ENCODE measurements at places on chromosomes 1 and 21. TPM values are rescaled to one million over a fixed set of nuclear protein-coding genes. Genes with fewer than 3 reads are reported as not detected.

The TNNI3K gene
- total RNA-seq: 2.0 TPM

DNA sequence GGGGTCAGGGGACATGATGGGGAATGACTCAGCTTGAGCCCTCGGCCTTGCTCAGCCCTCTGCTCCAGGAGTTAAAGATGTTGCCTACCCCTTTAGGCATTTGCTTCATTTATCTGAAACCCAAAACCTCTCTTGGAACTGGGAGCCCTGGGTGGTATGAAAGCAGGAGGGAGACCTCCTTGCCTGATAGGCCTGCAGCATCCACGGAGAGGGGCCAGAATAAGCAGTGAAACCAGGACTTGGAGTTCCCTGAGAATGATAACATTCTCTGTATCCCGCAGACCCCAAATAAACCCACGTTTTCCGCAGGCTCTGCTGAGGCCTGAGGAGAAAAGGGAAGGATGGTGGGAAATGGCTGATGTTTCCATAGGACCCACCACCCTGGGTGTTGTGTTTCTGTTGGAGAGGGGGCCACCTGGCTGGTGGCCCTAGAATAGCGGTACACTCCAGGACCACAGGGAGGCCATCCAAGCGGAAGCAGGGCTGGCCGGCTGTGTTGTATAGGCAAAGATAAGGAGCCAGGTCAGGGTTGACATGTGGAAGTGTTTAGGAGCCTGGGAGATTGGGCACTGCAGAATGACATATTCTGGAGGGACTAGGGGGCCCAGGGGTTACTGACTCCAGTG, 77.4 kb downstream of the FOXD2 start:
- DNase-seq: no peak
- H3K4me1 ChIP-seq: no peaks in the 10 kb centered on the region
- no peak overlapping the region for H3K4me3 ChIP-seq

DNA sequence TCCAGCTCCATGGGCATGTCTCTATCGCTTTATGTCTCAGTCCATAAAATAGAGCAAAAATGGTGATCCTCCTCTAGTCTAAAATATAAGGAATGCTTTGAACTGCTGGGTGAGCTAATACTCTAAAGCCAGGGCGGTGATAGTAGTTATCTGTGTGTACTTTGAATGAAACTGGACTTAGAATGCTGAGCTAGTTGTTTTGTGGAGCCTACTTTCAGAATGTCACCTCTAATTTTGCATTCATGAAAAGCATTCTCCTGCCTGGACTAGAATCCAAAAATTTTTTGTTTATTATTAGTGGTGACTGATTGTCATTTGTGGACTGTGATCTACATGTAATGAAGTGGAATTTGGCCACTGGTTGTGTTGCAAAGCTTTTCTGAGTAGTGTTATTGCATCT, 241.6 kb upstream of the C1orf105 start:
- no peaks in the 10 kb centered on the region for H3K27me3 ChIP-seq
- no peak for DNase-seq
- no peak overlapping the region for H3K27ac ChIP-seq
- no peaks in the 10 kb centered on the region for H3K36me3 ChIP-seq

The SDE2 gene
- 22.3 TPM for total RNA-seq

DNA sequence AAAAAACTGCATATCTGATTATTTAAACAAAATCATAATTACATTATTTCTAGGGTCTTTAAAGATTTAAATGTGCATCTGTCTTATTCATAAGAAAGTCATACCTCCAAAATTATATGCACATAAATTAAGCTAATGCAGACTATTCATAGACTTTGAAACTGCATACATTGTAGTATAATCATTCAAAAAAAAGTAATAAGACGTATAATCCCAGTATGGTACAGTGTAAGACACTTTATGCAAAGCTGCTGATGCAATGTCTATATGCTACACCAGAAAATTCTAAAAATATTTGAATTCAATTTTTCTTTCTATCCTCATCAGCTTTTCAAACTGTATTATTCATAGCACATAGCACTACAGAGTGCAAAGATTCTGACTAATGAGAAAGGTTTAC, 22.0 kb downstream of the BRINP3 start:
- no peaks in the 10 kb centered on the region for H3K36me3 ChIP-seq
- no peak overlapping the region for H3K27ac ChIP-seq
- DNase-seq: no peak
- no peaks in the 10 kb centered on the region for H3K27me3 ChIP-seq
- H3K4me1 ChIP-seq: no peaks in the 10 kb centered on the region

- H3K4me1 ChIP-seq: no peaks in the 10 kb centered on the region
- H3K27me3 ChIP-seq: no peaks in the 10 kb centered on the region
- DNase-seq: no peak
- H3K36me3 ChIP-seq: no peaks in the 10 kb centered on the region
These were observed 5.9 kb upstream of the TNFSF4 start for GRCh38 chr1:173212952-173213491.

DNA sequence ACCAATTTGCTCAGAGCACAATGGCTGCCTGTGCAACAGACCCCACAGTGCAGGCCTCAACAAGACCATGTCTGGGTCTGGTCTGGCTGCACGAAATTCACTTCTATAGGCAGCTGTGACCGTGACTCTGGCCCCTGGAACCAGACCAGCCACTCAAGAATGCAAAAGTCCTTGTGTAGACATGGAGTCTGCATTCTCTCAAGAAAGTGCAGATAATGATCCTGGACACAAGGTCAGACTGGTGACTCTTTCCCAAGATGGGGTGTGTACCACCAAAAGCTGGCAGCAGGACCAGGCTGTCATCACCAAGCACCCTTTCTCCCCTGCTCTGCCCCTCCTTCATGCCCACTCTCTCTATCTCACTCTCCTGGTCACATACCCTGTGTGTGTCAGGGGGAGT, 7.1 kb upstream of the METTL25B start:
- no peaks in the 10 kb centered on the region for H3K27me3 ChIP-seq
- no peak overlapping the region for H3K4me3 ChIP-seq
- peaks cover 55% of the 10 kb centered on the region for H3K36me3 ChIP-seq
- H3K4me1 ChIP-seq: peaks cover 11% of the 10 kb centered on the region
- no peak for DNase-seq
- no peak overlapping the region for H3K27ac ChIP-seq

DNA sequence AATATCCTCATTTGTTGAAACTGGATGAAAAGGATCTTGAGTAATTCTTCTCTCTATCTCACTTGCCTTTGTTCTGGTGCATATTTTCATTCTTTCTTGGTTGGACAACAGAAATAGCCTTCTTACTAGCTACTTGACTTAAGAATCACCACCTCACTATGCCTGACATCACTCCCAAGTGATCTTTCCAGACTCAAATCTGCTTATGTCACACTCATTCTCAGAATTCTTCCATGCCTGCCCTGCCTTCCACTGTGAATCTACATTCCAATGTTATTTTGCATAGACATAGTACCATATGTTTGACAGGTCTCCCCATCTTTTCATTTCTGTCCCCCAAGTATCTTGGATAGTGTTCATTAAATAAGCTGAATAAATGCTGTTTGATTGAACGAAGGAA, 78.5 kb upstream of the DPYD start:
- no peak for DNase-seq
- no peaks in the 10 kb centered on the region for H3K27me3 ChIP-seq
- no peaks in the 10 kb centered on the region for H3K4me1 ChIP-seq
- no peak overlapping the region for H3K27ac ChIP-seq
- H3K4me3 ChIP-seq: no peak overlapping the region

DNA sequence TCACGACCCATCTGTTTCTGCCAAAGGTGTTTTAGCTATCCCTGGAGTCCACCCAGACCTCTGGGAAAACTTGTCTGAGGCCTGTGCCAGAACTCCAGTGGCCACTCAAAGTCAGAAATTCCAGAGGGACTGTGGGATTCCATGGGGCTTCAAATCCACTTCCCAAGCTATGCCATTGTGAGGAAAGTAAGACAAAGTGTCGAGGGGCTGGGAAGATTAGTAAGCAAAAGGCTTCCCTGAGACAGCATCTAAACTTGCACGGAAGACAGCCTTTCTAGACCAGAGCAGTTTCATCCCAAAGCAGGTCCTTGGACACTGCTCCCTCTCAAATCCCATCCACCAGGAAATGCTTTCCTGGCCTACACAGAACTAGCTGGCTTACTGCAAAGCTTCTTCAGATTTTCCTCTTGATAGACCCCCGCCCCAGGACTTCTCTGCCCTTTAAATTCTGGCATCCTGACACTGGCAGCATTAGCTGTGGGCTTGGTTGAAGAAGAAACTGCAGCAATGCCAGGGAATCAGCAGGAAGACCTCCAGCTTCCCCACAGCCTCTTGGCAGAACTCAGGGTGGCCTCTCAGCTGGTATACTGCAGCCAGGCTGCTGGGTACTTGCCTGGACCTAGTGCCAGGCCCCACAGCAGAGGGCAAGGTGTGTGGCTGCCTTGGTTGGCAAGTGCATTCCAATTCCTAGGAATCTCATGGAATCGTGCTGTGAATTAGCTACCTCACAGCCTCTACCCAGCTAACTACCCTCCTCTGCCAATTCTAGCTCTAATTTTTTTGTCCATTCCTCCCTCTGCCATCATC, 27.3 kb upstream of the LMX1A start:
- DNase-seq: no peak
- no peak overlapping the region for H3K27ac ChIP-seq
- no peak overlapping the region for H3K4me3 ChIP-seq
- no peaks in the 10 kb centered on the region for H3K4me1 ChIP-seq

DNA sequence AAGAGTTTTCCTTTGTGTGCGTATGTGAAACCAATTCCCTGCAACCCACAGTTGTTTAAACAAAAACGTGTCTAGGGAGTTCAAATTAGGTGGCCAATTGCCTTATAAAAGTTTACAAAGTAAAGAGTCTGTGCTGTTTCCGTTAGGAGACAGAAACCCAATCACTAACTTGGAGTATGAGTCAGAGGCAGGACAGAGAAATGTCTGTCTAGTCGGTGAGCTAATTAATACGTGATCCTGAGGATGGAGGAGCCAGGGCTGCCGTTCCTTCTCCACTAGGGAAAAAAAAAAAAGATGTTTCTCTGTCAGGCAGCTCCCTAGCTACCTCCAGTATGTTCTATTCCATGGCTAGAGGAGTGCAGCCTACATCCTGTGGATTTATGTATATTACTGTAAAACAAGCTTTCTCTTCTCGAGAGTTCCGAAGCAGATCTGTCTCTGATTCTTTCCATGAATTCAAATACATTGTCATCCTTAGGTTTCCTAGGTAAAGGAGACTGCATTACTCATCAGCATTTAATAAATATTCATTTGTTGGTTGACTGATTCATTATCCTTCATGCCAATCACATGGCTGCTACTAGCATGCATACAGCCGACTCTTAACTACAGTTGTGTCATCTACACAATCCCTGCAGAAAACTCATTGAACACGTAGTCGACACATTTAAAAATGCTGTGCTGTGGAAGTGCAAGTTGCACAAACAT, 430.6 kb downstream of the KIF26B start:
- H3K4me1 ChIP-seq: no peaks in the 10 kb centered on the region
- no peak for DNase-seq
- no peaks in the 10 kb centered on the region for H3K36me3 ChIP-seq
- no peak overlapping the region for H3K27ac ChIP-seq
- no peak overlapping the region for H3K4me3 ChIP-seq

DNA sequence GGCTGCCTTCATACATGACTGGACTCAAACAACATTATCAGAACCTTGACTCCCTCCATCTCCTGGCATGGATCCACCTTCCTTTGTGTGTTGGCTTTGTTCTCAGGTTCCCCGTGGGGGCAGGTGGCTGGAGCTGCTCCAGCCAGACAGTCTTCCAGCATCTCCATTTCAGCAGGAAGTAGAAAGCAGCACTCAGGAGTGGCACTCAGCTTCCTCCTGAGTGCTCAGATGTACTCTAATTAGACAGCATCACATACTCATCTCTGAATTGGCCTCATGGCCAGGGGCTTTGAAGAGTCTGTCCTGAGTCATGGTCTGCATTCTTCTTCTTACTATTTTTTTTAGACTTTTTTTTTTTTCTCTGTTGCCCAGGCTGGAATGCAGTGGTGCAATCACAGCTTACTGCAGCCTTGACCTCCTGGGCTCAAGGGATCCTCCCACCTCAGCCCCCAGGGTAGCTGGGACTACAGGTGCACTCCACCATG, 27.9 kb downstream of the OVAAL start:
- H3K36me3 ChIP-seq: no peaks in the 10 kb centered on the region
- no peaks in the 10 kb centered on the region for H3K27me3 ChIP-seq
- no peak overlapping the region for H3K27ac ChIP-seq
- no peak for DNase-seq

DNA sequence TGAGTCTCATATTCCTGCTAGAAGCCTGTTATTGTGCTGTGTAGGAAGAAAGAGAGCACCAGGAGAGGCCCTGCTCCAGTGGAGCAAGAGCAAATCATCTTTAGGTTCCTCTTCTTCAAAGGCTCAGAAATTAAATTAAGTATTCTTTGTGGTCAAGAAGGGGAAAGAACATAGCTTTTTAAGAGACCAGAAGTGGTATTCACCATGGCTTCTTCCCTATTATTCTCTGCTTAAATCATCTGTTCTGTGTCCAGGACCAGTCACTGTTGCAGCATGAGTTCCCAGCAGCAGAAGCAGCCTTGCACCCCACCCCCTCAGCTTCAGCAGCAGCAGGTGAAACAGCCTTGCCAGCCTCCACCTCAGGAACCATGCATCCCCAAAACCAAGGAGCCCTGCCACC, 1.1 kb downstream of the SPRR1B start:
- no peaks in the 10 kb centered on the region for H3K36me3 ChIP-seq
- no peaks in the 10 kb centered on the region for H3K27me3 ChIP-seq
- no peak for DNase-seq
- H3K4me1 ChIP-seq: no peaks in the 10 kb centered on the region
- no peak overlapping the region for H3K4me3 ChIP-seq

DNA sequence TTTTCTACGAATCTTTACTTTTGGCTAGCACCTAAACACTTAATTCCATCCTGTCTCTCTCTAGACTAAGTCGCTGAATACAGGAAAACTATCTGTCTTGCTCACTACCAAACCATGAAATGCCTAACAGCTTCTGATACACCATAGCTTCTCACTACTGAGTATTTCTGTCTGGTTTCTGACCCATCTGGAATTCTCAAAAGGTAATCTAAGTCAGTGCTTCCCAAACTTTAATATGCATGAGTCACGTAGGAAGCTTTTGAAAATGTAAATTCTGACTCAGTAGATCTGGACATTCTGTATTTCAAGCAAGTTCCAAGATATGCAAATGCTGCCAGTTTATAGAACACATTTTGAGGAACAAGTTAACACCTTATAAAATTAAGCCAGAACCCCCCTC, 9.2 kb upstream of the OVGP1 start:
- H3K4me1 ChIP-seq: no peaks in the 10 kb centered on the region
- peaks cover 44% of the 10 kb centered on the region for H3K36me3 ChIP-seq
- no peak overlapping the region for H3K4me3 ChIP-seq
- no peak overlapping the region for H3K27ac ChIP-seq
- H3K27me3 ChIP-seq: no peaks in the 10 kb centered on the region
